Natural killer cell (primary cell): ENCODE measurements at places on chromosomes 13 and 19. TPM values are rescaled to one million over a fixed set of nuclear protein-coding genes. Genes with fewer than 3 reads are reported as not detected.

ACP5 gene
- 14.9 TPM for total RNA-seq

FAM216B gene
- not detected for total RNA-seq

ZNF571 gene
- 22.1 TPM for total RNA-seq

APOE gene
- 1.3 TPM for total RNA-seq

KLK14 gene
- 0.64 TPM for total RNA-seq

FBXO27 gene
- 0.23 TPM for total RNA-seq

MYH14 gene
- total RNA-seq: not detected

DHDH gene
- total RNA-seq: not detected

SOX1 gene
- not detected for total RNA-seq

ZNF154 gene
- total RNA-seq: 4.2 TPM

GJA3 gene
- total RNA-seq: not detected

FFAR2 gene
- 1.6 TPM for total RNA-seq

LHFPL6 gene
- total RNA-seq: not detected

CACNA1A gene
- total RNA-seq: 0.75 TPM

TNNT1 gene
- not detected for total RNA-seq

S1PR4 gene
- total RNA-seq: 37.1 TPM

ARRDC2 gene
- total RNA-seq: 121 TPM

PPM1N gene
- total RNA-seq: 8.3 TPM

DMKN gene
- total RNA-seq: 15.3 TPM

DMRTC2 gene
- not detected for total RNA-seq
